Progenitor cell of endocrine pancreas (in vitro differentiated cells): ENCODE measurements at places on chromosomes 11 and 22. TPM values are rescaled to one million over a fixed set of nuclear protein-coding genes. Genes with fewer than 3 reads are reported as not detected.

DUSP8 gene
- 15.2 and 15.9 TPM in 2 replicates for total RNA-seq

TRIM49D1 gene
- total RNA-seq, result not detected in 2 replicates

FUT4 gene
- 6.6 and 7.1 TPM in 2 replicates for total RNA-seq

FDXACB1 gene
- total RNA-seq, result 2.8 and 3.0 TPM in 2 replicates

GRCh38 chr11:20113149-20113438, 47.2 kb downstream of the DBX1 start:
- DNase-seq, result no peak

MEI1 gene
- total RNA-seq, result 1.0 and 1.5 TPM in 2 replicates

DNA sequence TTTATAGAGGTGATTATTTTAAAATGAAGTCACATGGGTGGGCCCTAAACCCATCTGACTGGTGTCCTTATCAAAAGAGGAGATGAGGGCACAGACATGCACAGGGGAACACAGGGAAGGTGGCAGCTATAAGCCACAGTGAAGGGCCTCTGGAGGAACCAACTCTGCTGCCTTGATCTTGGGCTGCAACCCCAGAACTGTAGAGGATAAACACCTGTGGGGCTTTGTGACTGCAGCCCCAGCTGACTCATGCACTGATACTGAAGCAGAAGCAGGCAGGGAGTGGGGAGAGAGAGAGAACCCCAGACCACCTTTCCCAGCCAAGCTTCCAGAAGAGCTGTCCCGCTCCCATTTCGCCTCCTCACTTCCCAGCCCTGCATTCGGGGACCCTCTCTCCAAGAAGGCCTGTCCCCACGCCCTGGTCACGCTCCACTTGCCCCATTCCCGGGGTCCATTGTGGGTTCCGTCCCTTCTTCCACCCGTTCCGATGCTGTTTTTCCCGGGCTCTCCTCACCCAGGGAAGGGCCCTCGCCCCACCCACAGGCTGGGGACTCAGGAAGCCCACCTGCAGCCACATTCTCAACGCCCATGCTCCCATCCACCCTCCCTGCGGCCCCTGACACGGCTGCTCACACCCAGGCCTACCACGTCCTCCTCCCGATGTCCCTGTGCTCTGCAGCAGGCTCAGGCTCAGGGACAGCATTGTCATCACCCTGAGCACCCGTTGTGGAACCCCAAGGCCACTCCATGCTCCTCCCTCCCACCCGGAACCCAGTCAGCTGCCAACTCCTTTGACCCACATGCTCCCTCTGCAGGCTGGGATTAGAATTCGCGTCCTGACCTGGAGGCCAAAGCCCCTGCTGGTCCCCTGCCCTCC, 90.8 kb upstream of the SHANK2 start:
- DNase-seq, result peak; percentile 54

SLCO2B1 gene
- 6.6 and 7.3 TPM in 2 replicates for total RNA-seq

GRCh38 chr11:24407733-24408132, 89.1 kb upstream of the LUZP2 start:
- DNase-seq, result no peak

DNA sequence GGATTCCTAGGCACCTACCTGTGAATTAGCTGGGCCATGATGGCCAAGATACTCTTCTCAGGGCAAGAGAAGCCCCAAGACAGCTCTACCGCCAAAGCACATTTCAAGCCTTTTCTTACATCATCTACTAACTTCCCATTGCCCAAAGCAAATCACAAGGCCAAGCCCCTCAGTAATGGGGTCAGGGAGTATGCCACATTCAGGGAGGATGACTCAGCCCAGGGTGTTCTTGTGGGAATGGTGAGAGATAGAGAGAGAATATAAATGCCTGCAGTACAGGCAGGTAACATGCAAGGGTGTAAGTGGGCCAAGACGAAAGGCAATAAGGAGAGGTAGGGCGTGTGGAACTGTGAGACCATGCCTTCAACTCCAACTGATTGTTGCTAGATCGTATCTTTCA, 162.5 kb upstream of the ISX start:
- DNase-seq, result no peak

GAB2 gene
- total RNA-seq, result 33.6 and 37.6 TPM in 2 replicates

OR8A1 gene
- total RNA-seq, result not detected in 2 replicates

DNA sequence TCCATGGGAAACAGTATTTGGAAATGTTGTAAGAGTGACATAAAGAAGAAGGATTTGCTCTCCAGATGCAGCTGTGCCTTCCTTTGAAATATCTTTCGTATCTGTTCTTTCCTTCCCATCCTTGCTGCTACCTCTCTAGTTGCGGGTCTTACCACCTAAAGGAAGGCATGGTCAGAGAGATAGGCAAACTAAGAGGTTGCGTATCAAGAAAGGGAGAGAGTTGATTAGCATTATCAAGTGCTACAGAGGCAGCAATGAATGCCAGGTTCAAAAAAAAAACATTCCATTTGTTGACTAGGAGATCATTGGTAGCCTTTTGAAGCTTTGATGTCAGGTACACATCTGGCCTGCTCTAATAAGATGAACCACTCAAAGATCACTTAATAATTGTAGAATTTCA, 4.6 kb downstream of the GTPBP1 start:
- DNase-seq, result no peak

DNA sequence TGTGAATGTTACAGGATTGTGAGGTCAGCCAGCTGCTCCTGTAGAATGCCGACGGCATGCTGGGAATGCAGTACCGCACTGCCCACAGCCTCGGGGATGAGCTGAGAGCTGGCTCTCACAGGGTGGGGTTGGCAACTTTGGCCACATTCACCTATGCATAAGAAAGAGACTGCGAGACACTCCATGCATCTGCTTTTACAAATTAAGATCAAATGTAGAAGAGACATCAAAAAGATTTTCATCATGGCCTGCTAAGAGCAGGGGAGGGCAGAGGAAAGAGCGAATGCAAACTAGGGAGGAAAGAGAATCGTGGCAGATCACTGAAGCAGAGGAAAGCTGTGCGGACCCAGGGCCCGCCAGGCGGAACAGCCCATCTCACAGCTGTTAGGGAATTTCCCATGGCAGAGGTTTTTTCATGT, 49.8 kb upstream of the SPATA19 start:
- no peak for DNase-seq

- no peak for DNase-seq
Observed at GRCh38 chr22:50626314-50626849, 1.6 kb downstream of the ARSA start.

GRCh38 chr11:114179234-114179941, 116.8 kb upstream of the NNMT start:
- DNase-seq, result no peak

DNA sequence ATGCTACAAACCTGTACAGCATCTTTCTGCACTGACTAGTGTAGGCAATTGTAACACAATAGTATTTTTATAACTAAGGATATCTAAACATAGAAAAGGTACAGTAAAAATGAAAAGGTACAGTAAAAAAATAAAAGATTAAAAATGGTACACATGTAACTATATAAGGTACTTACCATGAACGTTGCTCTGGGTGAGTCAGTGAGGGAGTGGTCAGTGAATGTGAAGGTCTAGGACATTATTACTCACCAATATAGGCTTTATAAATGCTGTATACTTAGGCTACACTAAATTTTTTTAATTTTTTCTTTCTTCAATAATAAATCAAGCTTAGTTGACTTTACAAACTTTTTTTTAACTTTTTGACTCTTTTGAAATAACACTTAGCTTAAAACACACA, 59.9 kb downstream of the EIF3M start:
- no peak for DNase-seq

GRCh38 chr11:110492321-110492685, 62.6 kb downstream of the FDX1 start:
- no peak for DNase-seq

DNA sequence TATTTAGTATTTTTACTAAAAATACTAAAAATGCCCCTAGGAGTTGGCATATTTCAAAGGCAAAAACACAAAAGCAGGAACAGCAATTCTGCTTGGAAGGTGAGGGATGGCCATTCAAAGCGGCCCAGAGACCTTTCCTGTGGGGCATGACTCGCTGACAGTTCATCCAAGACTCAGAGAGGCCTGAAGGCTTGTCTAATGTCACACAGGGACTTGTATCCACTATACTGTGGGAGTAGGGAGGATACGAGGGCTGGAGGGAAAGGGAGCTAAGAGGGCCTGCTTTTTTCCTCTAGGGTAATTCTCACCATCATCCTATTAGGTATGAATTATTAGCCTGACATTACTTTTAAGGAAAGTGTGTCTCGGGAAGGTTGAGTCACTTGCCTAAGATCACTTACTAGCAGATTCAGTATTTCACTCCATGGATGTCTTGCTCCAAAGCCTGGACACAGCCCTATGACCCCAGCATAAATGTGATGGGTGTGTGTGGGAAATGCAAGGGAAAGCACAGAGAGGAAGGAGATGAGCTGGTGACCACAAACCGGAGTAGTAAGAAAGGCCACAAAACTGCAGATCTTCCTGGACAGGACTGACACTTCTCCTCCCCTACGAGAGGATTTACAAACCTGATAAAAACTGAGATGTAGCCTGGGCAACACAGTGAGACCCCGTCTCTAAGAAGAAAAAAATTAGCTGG, 16.7 kb upstream of the UCP3 start:
- no peak for DNase-seq

DNA sequence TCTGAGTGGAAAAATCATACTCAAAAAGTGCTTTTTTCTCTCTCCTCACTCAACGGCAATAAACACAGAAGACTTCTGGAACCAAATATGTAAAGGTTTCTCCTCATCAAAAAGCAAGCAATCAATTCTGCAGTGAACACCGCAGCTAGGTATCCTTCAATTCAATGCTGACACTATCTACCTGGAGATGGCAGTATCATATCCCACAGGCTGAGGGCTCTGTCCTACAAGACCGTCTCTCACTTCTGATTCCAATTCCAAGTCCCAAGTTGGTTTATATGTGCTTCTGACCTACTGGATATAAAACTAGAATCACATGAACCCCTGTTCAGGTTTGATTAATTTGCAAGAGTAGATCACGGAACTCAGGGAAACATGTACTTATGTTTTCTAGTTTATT, 59.7 kb upstream of the LUZP2 start:
- no peak for DNase-seq

GRCh38 chr22:36463783-36464184, 17.7 kb downstream of the TXN2 start:
- DNase-seq, result no peak

GUCY1A2 gene
- 36.5 and 38.5 TPM in 2 replicates for total RNA-seq

DNA sequence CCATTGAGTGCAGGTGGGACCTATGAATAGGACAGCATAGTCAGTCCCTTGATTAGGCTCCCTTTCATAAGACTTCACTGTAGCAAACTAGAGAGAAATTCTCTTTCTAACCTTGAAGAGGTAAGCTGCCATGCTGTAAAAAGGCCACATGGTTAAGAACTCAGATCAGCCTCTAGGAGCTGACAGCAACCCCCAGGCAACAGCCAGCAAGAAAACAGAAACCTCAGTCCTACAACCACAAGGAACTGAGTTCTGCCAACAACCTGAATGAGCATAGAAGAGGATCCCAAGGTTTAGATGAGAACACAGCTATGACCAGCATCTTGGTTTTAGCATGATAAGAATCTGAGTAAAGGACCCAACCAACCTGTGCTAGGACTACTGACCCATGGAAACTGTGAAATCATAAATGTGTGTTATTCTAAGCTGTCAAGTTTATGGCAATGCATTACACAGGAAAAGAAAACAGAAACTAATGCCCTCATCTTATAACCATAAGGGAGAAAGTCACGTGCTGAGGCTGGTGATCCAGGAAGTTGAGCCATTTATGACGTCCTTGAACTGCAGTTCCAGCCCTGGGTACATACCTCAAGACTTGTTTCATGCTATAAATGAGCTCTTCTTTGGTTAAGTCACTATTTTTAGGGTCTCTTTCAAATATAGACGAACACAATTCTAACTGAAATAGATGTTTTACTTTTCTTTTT, 43.3 kb downstream of the RAB38 start:
- no peak for DNase-seq

- DNase-seq, result no peak
Observed at GRCh38 chr22:36741968-36742367, 34.0 kb downstream of the IFT27 start.

DNA sequence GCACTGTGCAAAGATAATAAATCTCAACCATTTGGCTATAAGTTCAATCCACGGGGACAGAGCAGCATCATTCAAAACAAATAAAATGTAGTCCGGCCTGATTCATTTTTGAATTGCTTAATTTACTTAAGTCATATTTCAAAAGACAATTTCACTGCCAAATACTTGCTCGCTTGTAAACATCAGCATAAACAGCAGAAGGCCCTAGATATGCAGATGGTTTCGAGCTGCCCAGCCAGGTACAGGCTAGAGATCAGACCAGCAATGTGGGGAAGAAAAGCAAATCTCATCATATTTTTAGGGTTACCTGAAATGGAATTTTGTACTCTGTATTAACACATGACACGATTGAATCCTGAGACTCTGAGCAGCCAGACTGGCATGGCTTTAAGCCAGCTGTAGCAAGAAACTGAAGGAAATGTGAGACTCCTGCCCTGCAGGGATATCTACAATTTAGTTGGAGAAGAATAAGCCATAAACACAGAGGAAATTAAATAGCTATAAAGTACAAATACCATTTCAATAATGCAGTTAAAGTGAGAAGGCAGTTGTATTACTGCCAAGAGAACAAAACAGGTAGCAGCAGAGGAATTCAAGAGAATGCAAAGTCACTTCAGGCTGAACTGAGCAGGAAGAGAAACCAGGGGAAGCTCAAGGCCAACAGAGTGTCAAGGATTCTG, 440.3 kb downstream of the ETS1 start:
- DNase-seq, result no peak

- DNase-seq, result no peak
Observed at GRCh38 chr11:126312961-126313360, 9.1 kb downstream of the DCPS start.

GRCh38 chr11:34208266-34209135, 103.1 kb downstream of the NAT10 start:
- no peak for DNase-seq

DNA sequence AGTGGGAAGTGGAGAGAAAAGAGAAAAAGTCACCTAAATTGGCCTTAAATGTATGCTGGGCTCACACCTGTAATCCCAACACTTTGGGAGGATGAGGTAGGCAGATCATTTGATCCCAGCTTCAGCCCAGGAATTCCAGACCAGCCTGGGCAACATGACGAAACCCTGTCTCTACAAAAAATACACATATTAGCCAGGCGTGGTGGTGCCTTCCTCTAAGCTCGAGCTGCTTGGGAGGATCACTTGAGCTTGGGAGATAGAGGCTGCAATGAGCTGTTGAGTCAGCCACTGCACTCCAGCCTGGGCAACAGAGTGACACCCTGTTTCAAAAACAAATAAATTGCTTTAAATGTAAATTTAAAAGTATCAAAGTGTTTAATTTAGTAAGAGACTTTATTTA, 3.9 kb downstream of the CBL start:
- no peak for DNase-seq

DNA sequence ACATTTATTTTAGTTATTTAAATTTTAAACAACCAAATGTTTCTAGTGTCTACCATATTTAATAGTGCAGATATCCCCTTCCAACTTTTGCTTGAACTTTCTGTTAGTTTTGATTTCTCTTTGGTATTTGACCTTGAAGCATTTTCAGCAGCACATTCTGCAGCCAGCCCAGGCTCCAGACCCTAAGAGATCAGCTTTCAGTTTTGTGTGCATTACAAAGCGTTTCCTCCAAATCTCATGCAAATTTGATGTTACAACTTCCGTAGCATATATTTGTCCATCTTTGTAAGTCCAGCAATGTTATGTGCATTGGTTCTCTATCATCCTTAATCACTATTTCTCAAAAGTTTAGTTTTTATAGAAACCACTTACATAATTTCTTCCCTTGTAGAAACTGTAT, 14.6 kb upstream of the SERGEF start:
- no peak for DNase-seq

TMPRSS13 gene
- total RNA-seq, result 5.7 and 6.1 TPM in 2 replicates

DEFB131B gene
- not detected in 2 replicates for total RNA-seq
